ENCODE measurements at places on chromosomes 1 and 21.

DNA sequence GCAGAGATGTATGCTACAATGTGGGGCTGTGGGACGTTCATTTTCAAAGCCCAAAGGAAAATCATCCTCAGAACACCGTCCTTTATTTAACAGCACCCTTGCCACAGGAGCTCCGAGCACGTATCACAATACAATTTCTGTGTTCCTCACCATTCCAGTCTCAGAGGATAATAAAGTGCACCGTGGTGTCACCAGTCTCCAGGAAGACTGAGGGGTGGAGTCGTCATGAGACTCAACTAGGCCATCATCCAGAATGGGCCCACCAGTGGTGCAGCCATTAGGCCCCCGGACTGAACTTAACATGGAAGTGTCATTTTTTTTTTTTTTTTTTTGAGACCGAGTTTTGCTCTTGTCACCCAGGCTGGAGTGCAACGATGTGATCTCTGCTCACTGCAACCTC lies 17.2 kb downstream of the SEC16B start:
- no peaks in the 10 kb centered on the region for H3K36me3 ChIP-seq
- H3K4me3 ChIP-seq = no peak overlapping the region
- H3K4me1 ChIP-seq = no peaks in the 10 kb centered on the region
- peaks cover 3% of the 10 kb centered on the region for H3K27me3 ChIP-seq
- no peak overlapping the region for H3K27ac ChIP-seq
- DNase-seq = no peak

DNA sequence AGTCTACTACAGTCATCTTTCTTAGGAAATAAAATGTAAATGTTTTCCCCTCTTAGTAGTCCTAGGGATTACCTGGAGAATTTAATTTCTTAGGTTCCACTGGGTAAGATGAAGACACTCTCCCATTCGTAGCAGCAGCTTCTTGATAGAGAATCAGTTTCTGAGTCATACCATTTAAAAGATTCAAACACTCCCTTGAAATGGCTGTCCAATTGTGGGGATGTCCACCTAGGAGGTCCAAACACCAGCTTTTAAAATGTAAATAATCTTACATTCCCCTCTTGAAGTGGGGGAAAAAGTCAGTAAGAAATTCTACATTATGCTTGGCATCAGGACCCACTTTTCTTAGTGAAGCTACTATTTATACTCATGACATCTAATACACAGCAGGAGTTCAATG lies 37.5 kb downstream of the NDC1 start:
- H3K27me3 ChIP-seq = no peaks in the 10 kb centered on the region
- no peaks in the 10 kb centered on the region for H3K4me1 ChIP-seq
- H3K27ac ChIP-seq = no peak overlapping the region

- H3K27me3 ChIP-seq = no peaks in the 10 kb centered on the region
- H3K27ac ChIP-seq = no peak overlapping the region
- no peak for DNase-seq
- peaks cover 16% of the 10 kb centered on the region for H3K4me1 ChIP-seq
- H3K36me3 ChIP-seq = peaks cover 20% of the 10 kb centered on the region
Measured at GRCh38 chr1:222736470-222736869, 532 bp upstream of the FAM177B start.

DNA sequence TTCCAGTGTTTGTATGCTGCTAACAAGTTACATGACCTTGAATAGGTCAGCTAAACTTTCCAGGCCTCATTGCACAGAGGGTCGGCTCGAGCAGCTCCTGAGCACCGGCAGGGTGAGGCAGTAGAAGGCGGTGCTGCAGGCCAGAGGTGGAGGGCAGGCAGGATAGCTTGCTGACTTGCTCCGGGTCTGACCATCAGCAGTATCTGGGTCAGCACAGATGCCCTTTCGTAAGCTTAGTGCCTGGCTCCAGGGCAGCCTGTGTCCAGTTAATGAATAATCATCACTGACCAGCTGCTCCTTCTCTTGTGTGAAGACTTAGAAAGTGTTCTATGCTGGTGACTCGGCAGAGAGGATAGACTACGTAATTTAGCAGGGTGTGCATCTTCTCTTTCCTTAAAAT lies 6.9 kb downstream of the MAPKAPK2 start:
- peaks cover 9% of the 10 kb centered on the region for H3K36me3 ChIP-seq
- DNase-seq = no peak
- H3K4me1 ChIP-seq = peaks cover 23% of the 10 kb centered on the region
- no peaks in the 10 kb centered on the region for H3K27me3 ChIP-seq

DNA sequence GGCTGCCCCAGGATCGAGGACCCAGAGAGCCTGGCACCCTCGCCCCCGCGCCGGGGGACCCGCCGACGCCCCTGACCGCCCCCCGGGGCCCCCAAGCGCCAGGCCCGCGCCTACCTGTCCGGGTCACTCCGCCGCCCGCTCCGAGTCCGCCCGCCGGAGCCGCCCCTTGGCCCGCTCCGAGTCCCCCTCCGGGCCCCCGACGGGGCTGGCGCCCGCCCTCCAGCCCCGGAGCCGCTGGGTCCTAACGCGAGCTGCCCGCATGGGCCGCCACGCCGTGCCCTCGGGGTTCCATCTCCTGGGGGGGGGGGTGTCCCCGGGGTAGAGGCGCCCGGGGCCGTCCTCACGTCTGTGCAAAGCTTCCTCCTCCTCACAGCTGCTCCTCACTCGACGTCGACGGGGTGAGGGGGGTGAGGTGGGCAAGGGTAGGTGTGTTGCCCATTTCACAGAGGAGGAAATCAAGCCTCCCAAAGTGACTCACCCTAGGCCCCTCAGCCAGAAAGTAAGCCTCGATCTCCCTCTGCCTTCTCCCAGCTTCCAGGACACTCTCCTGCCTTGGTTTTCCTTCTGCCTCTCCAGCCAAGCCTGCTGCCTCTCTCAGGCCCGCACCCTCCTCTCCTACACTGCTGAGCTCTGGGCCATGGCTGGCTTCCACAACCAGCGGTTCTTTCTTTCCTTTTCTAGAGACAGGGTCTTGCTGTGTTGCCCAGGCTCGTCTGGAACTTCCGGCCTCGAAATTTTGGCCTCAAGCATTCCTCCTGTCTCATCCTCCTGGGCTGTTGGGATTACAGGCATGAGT lies at the start of gene MFAP2:
Gene MFAP2 (minus strand): TSS at position 148 of the 796 bp plus-strand sequence. CDS start 2,347 bp downstream, outside the sequence.
- peaks cover 62% of the 10 kb centered on the region for H3K27me3 ChIP-seq
- peaks cover 9% of the 10 kb centered on the region for H3K4me1 ChIP-seq
- peaks cover 4% of the 10 kb centered on the region for H3K36me3 ChIP-seq
- DNase-seq = no peak
- peak within 1 kb of the TSS; percentile 35 for H3K4me3 ChIP-seq

GRCh38 chr1:111082421-111083203 lies 57.3 kb downstream of the DRAM2 start:
- H3K27ac ChIP-seq = no peak overlapping the region
- no peaks in the 10 kb centered on the region for H3K4me1 ChIP-seq
- no peak for DNase-seq
- no peak overlapping the region for H3K4me3 ChIP-seq
- no peaks in the 10 kb centered on the region for H3K27me3 ChIP-seq

DNA sequence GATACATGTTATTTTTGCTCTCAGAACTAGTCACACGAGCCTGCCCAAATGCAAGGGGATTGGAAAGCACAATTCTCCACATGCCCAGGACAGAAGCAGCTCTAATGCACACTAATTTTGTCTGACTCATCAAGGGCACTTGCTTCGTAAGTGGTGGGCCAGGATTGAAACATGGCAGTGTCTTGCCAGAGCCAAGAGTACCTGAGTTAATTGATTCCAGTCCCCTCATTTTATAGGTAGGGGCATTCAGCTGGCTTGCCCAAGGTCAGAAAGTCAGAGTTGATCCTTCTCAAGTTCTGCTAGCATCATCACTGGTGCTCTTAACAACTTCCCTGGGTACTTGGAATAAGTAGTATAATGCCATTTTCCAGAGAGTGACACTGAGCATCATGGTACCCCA lies 356.1 kb downstream of the ZNF326 start:
- no peak for DNase-seq
- no peak overlapping the region for H3K4me3 ChIP-seq
- H3K4me1 ChIP-seq = no peaks in the 10 kb centered on the region
- H3K36me3 ChIP-seq = no peaks in the 10 kb centered on the region
- peaks cover 6% of the 10 kb centered on the region for H3K27me3 ChIP-seq

DNA sequence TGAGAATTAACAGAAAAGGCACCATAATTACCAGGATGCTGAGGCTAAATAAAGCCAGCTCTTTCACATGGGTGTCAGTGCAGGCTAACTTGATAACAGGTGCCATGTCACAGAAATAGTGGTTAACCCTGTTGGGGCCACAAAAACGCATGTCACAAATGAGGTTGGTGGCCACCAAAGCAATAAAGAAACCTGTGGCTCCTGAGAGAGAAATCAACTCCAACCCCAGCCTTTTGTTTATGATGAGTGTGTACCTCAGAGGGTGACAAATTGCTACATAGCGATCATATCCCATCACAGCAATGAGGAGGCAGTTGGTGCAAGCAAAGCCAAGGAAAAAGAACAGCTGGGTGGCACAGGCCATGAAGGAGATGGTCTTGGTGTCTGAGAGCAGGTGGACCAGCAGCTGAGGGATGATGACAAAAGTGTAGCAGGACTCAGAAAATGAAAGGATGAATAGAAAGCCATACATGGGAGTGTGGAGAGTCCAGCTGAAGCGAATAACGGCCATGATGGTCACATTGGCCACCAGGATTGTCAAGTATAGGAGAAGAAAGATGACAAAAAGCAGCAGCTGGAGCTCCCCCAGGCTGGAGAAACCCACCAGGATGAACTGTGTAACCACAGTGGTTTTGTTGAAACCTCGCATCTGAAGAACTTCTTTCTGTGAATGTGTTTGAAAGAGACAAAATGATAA lies at the start of gene OR10T2:
Gene OR10T2 (minus strand): TSS at position 649 of the 697 bp plus-strand sequence. CDS start 0 bp downstream, at position 649.
- no peak within 1 kb of the TSS for H3K4me3 ChIP-seq
- H3K4me1 ChIP-seq = no peaks in the 10 kb centered on the region
- H3K36me3 ChIP-seq = no peaks in the 10 kb centered on the region
- no peak for DNase-seq
- H3K27ac ChIP-seq = no peak within 1 kb of the TSS

DNA sequence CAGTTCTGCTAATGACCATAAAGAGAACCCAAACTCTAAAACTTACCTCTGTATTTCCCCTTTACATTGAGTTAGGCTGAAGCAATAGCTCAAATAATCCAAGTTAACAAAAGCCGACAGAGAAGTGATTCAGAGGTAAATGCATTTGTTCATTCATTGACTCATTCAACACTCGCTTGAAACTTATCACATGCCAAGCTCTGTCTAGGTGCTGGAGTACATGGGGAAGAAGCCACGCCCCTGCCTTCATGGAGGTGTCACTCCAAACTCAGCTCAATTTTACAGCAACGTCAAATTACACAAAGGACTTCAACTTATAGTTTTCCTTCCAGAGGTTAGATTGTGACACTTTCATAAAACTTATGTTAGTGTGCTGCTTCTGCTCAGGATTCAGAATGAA lies 45.8 kb downstream of the SLC25A24 start:
- no peak for DNase-seq
- no peaks in the 10 kb centered on the region for H3K27me3 ChIP-seq
- H3K36me3 ChIP-seq = peaks cover 17% of the 10 kb centered on the region
- no peak overlapping the region for H3K4me3 ChIP-seq
- H3K4me1 ChIP-seq = no peaks in the 10 kb centered on the region

- DNase-seq = peak; percentile 83
- H3K4me1 ChIP-seq = peaks cover 17% of the 10 kb centered on the region
- peak overlapping the region; percentile 8 for H3K4me3 ChIP-seq
- no peak overlapping the region for H3K27ac ChIP-seq
Measured at GRCh38 chr1:24199291-24199900, 12.3 kb upstream of the IFNLR1 start.

GRCh38 chr1:23528250-23528978 lies 2.6 kb downstream of the E2F2 start:
- no peaks in the 10 kb centered on the region for H3K27me3 ChIP-seq
- H3K4me1 ChIP-seq = peaks cover 85% of the 10 kb centered on the region
- peak; percentile 90 for DNase-seq
- H3K36me3 ChIP-seq = peaks cover 42% of the 10 kb centered on the region
- H3K4me3 ChIP-seq = peak overlapping the region; percentile 95
- peak overlapping the region; percentile 96 for H3K27ac ChIP-seq

GRCh38 chr1:157088607-157089006 lies 11.0 kb downstream of the ETV3L start:
- no peak overlapping the region for H3K27ac ChIP-seq
- no peak for DNase-seq
- peaks cover 23% of the 10 kb centered on the region for H3K27me3 ChIP-seq
- H3K36me3 ChIP-seq = no peaks in the 10 kb centered on the region

All from activated naive CD4-positive, alpha-beta T cell treated with anti-CD3 and anti-CD28 coated beads, Interleukin-2, amount 10 ng/mL, durations not matched to agents 7 days and 5 days (primary cell).